Stimulated activated CD8-positive, alpha-beta memory T cell treated with anti-CD3 and anti-CD28 coated beads, Interleukin-7, amount 100 ng/mL, for 1 hour (primary cell): ENCODE measurements at places on chromosomes 4 and X.

DNA sequence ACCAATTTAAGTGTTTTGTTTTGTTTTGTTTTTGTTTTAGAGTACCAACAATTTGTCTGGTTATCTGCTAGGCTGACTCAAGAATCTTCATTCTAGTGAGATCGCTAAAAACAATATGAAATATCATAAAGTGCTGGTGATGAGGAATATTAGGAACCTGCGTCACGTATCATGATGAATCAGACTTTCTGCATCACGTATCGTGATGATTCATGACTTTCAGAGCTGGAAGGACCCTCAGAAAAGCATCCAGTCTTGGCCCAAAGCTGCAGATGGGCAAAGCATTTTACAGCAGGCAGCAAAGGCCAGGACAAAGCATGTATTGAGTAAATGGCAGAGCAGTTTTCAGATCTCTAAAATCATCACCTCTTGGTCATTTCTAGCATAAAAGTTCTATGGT, 278.0 kb upstream of the BOD1L1 start:
- no peak for DNase-seq

DNA sequence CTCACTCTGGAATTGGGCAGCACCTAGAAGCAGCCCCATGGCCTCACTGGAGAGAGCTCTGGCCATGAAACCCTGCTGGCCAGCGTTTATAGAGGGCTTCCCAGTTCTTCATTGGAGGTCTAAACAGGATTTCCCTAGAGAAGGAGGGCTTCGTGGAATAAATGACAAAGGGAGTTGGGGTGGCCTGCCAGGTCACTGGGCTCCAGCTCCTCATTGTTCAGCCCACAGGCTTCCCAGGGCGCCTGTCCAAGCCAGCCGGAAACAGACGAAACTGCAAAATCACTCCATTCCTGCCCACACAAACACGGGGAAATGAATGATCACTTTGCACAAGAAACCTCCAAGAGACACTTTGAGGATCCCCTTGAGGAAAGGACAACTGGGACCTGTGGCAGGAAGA, 189.7 kb downstream of the TSPAN5 start:
- DNase-seq = no peak

GRCh38 chr4:22391551-22391950, 124.3 kb downstream of the ADGRA3 start:
- DNase-seq = no peak

DNA sequence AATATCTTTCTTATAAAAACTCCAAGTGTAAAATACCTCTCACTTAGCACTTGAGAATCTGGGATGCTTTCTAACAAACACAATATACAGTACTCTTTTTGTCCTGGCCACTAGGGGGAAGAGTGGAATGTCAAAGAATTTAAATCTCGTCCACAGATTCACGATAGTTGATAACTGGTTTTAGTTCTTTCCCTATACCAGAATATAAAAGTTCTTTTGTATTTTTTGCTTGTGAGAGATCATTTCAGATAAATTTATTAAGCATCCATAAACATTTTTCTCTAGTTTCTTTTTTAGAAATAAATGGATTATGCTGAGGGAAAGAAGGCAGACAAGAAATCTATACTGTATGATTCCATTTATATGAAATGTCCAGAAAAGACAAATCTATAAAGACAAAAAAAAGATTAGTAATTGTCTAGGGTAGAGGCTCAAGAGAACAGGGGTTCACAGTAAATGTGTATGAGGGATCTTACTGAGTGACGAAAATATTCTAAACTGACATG, 50.4 kb downstream of the MGARP start:
- DNase-seq = no peak

DNA sequence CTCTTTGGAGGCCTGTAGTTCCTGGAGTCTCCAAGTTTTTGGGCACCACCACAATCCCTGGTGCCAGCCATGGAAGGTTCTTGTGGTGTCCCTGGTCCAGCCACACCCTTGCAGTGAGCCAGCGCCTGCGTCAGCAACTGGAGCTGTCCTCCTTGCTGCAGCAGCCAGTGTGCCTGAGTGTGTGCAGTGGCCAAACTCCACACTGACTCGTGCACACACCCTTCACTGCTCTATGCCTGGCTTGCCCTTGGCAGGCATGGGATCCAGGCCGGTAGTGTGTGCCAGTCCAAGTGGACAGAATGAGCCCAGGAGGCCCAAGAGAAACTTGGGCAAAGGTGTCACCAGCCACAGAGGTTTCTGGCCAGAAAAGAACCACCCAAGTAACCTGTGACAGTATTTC, 1074.0 kb downstream of the PCDH18 start:
- no peak for DNase-seq

GRCh38 chr4:184934184-184934583, 84.1 kb upstream of the HELT start:
- DNase-seq = no peak

- DNase-seq = no peak
These were observed 58.0 kb downstream of the SLC2A9 start for GRCh38 chr4:9963328-9963727.

GRCh38 chr4:41512596-41512995, 25.4 kb upstream of the LIMCH1 start:
- no peak for DNase-seq

DNA sequence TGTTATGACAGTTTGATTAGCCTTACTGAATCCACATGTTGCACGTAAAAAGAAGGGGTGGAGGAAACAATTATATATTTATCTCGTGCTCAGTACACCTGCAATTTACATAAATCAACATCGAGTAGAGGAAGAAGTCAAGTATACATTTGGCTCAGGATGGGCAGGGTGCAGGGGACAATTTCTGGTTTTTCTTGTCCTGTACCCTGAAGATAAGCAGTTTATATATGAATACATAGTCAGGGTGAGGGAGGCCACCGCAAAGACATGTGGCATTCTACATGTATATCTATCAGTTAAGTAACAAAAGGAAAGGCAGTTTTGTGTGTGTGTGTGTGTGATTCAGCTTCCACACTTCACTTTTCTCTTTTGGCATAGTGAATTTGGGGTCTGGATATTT, 11.1 kb upstream of the EREG start:
- no peak for DNase-seq

DNA sequence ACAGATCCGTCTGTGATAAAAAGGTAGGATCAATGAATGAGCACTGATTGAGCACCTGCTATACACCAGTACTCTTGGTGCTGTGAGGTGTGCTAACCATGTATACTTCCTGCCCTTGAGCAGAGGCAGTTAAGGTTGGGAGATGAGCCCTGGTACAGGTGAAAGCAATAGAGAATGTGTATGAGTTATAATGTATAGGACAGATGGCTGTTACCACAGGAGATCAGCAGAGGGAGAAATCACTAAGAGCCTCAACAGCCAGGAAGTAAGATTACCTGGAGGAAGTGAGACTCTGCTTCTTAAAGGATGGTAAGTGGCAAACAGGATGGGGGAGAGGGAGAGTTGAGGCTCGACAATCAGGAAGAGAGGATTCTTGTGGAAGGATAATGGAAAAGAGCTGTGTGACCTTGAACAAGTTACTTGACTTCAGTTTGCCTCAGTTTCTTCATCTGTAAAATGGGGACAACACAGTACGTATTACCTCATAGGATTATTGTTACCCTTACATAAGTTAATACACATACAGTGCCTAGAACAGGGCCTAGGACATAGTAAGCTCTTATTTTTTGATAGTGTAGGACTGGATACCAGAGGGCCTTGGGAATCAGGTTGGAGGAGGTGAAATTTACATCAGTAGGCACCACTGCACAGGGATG, 9.1 kb downstream of the CXCR3 start:
- DNase-seq = no peak

- peak; percentile 48 for DNase-seq
These were observed 1.2 kb downstream of the MAGIX start for GRCh38 chrX:49163555-49164419.

- no peak for DNase-seq
These were observed 2.9 kb upstream of the PPP4R3C start for GRCh38 chrX:27466051-27466450.

- no peak for DNase-seq
These were observed 17.7 kb downstream of the TMSB4X start for GRCh38 chrX:12992544-12993118.

DNA sequence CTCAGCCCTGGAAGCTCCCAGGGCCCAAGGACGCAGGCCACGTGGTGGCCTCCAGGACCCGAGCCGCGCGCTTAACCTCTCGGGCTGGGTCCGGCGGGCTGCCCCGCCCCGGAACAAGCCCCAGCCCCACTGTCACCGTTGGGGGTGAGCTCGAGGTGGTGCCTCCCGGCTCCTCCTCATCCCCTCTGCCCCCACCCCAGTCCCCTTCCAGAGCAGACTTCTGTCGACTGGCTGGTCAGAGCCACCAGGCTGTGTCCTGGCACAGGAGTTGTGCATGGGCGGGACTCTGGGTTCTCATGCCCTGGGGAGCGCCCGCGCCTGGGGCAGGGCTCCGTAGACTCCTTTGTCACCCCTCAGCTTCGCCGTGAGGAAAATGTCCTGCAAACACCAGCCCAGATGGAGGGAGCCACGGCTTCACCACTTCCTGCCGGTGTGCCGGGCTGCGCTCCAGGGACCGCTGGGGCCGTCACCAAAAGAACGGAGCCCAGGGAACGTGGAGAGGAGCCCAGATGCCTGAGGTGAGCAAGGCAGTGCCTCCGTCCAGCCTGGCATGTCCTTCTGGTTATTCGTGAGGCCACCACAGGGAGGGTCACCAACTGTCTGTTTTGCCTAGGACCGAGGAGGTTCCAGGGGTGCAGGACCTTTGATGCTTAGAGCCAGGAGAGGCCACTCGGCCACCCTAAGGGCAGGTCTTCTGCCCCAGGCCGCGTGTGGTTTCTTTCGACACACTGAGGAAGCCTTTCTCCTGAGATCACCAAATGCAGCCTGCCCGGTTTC, 7.1 kb upstream of the RGS12 start:
- DNase-seq = no peak

GRCh38 chr4:2243681-2244380, 1.9 kb upstream of the HAUS3 start:
- DNase-seq = no peak

GRCh38 chr4:10737337-10737736, 52.8 kb upstream of the CLNK start:
- DNase-seq = no peak

DNA sequence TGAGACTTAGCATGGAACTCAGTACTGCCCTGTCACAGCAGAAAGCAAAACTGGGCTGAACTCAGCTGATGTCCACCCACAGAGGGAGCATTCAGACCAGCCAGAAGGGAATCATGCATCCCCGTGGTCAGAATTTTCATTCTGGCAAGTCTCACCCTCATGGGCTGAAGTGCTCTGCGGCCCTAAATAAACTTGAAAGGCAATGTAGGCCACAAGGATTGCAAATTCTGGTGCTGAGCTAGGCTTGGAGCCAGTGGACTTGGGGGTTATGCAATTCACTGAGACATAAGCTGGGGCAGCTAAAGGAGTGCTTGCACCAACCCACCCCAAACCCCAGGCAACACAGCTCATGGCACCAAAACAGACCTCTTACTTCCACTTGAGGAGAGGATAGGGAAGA, 494.1 kb downstream of the GABRG1 start:
- DNase-seq = no peak

GRCh38 chrX:63511361-63511760, 160.2 kb upstream of the SPIN4 start:
- no peak for DNase-seq

- no peak for DNase-seq
These were observed 2.0 kb downstream of the NYX start for GRCh38 chrX:41449131-41449530.

DNA sequence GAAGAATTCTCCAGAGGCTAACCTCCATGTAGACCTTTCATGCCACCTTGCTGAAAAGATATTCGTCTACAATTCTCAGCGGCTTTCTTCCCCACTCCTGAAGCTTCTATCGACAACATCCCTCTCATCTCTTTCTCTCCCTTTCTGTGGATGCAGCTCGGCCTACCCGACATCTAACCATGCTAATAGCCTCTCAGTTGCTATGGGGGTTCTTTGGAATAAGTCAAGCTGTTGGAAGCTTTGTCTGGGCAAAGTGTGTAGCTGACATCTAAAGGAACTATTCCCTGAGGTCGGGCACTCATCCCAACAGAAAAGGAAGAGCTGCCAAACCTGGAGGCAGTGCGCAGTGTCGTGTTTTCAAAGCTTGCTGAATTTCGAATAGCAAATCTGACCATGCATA, 192.1 kb downstream of the RBMX2 start:
- DNase-seq = no peak

GRCh38 chr4:181674315-181674875, 568.8 kb upstream of the TENM3 start:
- DNase-seq = no peak

DNA sequence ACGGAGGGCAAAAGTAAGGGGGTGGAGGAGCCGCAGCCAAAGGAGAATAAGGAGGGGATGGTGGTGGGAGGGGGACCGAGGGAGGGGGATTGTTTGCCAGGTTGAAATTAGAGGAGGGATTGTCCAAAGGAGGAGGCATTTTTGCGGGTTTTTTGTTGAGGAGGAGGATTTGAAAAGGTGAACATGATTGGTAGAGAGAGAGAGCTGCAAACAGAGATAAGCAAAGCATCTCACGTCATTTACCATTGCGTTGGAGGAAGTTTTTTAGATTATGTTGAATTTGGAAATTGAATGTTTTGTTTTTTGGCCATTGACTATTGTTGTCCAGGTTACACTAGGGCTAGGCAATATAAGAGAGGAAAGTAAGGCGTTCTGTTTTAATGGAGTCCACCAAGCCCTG, 54.5 kb upstream of the ABCB7 start:
- no peak for DNase-seq

DNA sequence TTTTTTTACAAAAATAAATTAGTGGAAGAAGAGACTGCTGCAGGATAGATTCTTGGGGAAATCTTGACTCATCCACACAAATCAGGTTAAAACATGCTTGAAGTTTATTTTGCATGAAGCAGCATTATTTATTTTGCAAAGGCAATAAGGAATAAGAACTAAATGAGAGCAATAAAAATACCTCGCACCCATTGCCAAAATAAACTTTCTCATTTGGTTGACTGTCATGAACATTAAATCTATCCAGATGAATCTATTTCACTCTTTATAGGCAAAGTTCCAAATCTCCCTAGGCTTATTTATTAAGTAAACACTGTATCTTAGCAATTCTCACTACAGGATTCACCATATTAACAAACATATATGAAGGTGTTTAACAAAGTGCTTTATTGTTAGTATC, 58.9 kb downstream of the HOPX start:
- no peak for DNase-seq

- DNase-seq = no peak
These were observed 29.7 kb upstream of the LCORL start for GRCh38 chr4:18051281-18051680.

- DNase-seq = no peak
These were observed 42.4 kb downstream of the FAM53A start for GRCh38 chr4:1641671-1642070.

- DNase-seq = no peak
These were observed 429.7 kb downstream of the MAPK10 start for GRCh38 chr4:85929961-85930665.

DNA sequence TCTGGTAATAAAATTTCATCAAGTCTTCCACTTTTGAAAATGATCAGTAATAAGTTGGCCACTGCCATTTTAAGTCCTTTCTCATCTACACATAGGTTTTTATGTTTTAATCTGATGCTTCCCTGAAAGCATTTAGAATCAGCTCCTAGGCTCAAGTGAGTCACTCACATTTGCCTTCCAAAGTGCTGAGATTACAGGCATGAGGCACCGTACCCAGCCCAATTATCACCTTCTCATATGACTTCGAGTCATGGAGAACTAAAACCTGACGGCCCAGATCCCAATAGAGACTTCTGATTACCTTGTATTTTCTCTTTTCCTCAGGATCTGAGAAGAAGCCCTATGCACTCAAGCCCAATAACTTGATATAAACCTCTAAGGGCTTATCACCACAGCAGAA, 140.8 kb downstream of the OPHN1 start:
- DNase-seq = no peak

- DNase-seq = no peak
These were observed 12.2 kb downstream of the SCRG1 start for GRCh38 chr4:173386751-173387150.

- DNase-seq = no peak
These were observed 25.0 kb downstream of the ADGRA3 start for GRCh38 chr4:22490718-22491315.
